ENCODE measurements at places on chromosomes 2 and 18. TPM values are rescaled to one million over a fixed set of nuclear protein-coding genes. Genes with fewer than 3 reads are reported as not detected.

POU3F3 gene
- 0.06 TPM for total RNA-seq

TANK gene
- total RNA-seq: 60.0 TPM

SERPINB2 gene
- not detected for total RNA-seq

VAMP8 gene
- 23.2 TPM for total RNA-seq

GREB1 gene
- 3.7 TPM for total RNA-seq

PUS10 gene
- total RNA-seq: 2.6 TPM

MOGAT1 gene
- not detected for total RNA-seq

SESTD1 gene
- total RNA-seq: 24.5 TPM

STAT4 gene
- 4.3 TPM for total RNA-seq

ASB18 gene
- total RNA-seq: not detected

CYP26B1 gene
- total RNA-seq: 16.2 TPM

LYPD6 gene
- 0.19 TPM for total RNA-seq

GPR75 gene
- total RNA-seq: 2.0 TPM

GCKR gene
- 0.41 TPM for total RNA-seq

KIF5C gene
- 0.32 TPM for total RNA-seq

EVX2 gene
- not detected for total RNA-seq

SERPINB3 gene
- total RNA-seq: not detected

NDUFB3 gene
- 134 TPM for total RNA-seq

ZAP70 gene
- not detected for total RNA-seq

CCDC142 gene
- total RNA-seq: 16.6 TPM

LNPK gene
- total RNA-seq: 13.2 TPM

SLC5A7 gene
- not detected for total RNA-seq

NETO1 gene
- total RNA-seq: not detected

CXCR4 gene
- total RNA-seq: 0.85 TPM

DRC1 gene
- total RNA-seq: 0.19 TPM

QPCT gene
- 19.4 TPM for total RNA-seq

ERFE gene
- total RNA-seq: 9.1 TPM

RNF138 gene
- 12.3 TPM for total RNA-seq

SLC9A4 gene
- total RNA-seq: not detected

MC4R gene
- total RNA-seq: not detected

AUP1 gene
- 248 TPM for total RNA-seq

ADAM23 gene
- 12.6 TPM for total RNA-seq

TRAF3IP1 gene
- 15.6 TPM for total RNA-seq

DYSF gene
- total RNA-seq: 0.61 TPM

LRRC30 gene
- total RNA-seq: not detected

Data from A549 treated with ZK216348 at 1 μM for 4 hours (cell line).